ENCODE measurements at places on chromosomes 2 and 18.
A peak's percentile ranks its signal among the peaks of the same experiment; 100 is the strongest.

DNA sequence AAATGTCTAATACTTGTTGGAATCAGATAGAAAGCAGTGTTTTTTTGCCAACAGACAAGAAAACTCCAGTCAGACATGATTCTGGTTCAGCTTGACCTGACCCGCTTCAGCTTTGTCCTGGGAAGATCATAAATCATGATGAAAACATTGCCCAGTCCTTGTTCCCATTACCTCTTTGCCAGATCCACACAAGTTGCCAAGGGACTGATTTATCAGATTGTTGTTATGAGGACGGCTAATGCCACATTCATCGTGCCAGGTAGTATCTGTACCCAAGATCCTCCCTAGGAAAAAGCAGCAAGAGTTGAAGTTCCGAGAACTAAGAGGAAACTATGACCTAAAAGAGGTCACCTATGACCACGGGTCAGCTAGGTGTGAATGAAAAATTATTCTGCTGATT is 39.0 kb downstream of the SLC40A1 start:
- DNase-seq = no peak

- DNase-seq = no peak
Measured at GRCh38 chr2:165563468-165564225, 94.1 kb downstream of the CSRNP3 start.

- DNase-seq = no peak
Measured at GRCh38 chr18:33115917-33116316, 324.6 kb downstream of the CCDC178 start.

- no peak for DNase-seq
Measured at GRCh38 chr18:49730951-49731391, 82.4 kb downstream of the ACAA2 start.

DNA sequence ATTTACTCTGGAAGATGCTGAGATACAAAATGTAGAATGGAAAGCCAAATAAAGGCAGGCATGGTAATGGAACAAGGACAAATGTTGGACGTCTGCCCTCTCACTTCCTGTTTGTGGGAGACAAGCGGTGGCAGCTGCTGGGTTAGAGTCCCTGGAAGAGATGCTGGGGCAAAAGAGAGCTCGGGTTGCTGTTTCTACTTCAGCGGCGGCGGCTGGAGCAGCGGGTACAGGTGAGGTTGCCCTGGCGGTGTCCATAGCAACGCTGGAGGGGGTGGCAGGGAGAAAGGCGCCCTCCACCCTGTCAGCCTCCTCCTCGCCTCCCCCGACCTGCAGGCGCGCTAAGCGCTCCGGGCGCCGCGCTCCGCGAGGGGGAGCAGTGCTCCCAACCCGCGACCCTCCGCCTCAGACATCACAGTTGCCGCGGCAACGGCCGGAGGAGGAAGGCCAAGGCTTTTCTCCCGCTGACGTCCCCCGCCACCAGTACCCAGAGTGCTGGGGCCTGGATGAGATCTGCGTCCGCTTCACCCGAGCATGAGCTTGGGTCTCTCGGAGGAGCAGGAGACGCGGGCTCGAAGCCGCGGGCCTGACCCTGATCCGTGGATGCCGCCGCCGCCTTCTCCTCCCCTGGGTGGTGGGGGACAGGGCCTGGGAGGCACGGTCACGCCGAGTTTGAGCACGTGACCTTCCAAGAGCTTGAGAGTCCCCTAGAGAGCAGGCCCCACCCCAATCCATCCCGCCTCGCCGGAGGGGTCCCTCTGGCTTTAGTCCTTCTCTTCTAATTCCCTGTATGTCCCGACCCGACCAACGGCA is 65.6 kb downstream of the NOL4 start:
- DNase-seq = peak; percentile 95

DNA sequence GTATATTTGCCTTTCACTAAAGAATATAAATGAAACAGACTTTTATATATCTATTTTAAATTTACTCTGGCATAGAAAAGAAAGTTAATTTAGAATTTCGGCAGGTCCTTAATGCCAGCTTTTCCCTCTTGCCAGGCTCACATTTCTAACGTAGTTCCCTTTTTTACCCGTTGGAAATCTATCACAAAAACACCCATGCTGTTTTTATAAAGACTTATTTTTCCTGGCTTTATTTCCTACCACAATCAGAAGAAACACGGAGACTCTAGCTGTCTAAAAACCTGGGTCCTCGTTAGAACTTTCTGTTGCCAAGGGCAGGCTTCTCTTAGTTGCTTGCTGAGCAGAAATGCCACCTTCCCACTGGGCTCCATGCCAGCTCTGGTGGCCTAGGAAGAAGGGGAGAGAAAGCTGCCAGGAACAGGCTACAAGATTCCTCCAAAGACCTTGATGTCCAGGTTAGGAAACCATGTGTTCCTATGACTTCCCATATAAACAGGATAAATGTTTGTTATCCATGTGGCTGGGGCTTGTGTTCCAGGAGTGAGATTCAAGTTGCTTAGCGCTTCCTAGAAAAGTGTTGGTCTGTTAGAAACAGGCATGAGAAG is 17.8 kb upstream of the TMEM18 start:
- DNase-seq = no peak

- no peak for DNase-seq
Measured at GRCh38 chr18:37637478-37637850, 71.9 kb upstream of the CELF4 start.

GRCh38 chr2:132038179-132038882 is 123.4 kb downstream of the ANKRD30BL start:
- peak; percentile 37 for DNase-seq

DNA sequence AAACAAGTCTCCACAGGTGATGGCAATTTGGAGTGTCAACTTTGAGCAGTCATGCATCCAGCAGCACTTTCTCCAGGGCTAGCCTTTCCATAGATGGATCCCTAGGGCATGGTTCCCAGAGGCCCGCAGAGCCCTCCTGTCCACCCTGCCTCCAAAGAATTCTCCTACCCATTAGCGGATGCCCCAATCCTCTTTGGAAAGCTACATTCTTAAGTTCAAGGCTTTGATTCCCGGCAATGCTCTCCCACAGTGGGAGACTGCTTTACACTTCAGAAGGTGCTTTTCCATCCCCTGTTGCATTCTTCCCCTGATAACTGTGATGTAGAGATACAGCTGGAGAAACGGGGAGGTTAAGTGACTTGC is 61.3 kb downstream of the ACAA2 start:
- DNase-seq = no peak

DNA sequence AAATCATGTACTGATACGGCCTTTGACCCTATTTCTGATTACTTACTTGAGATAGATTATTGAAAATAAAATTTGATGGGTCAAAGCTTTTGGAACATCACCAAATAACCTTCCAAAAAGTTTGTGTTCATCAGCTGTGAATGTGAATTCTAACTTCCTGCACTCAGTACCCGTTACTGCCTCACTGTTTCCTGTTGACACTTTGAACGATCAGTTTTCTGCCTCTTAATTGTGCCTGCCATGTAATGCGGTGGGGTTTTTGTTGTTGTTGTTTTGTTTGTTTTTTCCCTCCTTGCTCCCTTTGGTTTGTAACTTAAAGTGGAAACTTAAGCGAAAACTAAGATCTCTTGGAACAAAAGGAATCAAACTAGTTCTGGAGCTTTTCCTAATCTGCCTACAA is 18.9 kb downstream of the ATG16L1 start:
- no peak for DNase-seq

DNA sequence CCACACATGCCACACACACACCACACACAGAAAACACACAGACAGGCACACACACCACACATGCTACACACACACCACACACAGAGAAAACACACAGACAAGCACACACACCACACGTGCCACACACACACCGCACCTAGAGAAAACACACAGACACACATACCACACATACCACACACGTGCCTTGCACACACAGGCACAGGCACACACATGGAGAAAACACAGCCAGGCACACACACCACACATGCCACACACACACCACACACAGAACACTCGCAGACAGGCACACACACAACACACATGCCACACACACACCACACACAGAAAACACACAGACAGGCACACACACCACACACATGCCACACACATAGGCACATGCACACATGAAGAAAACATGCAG is 242.1 kb upstream of the MYT1L start:
- DNase-seq = no peak

GRCh38 chr2:127810156-127810618 is 784 bp downstream of the WDR33 start:
- DNase-seq = no peak

GRCh38 chr2:198717451-198717850 is 740.3 kb downstream of the SATB2 start:
- no peak for DNase-seq

DNA sequence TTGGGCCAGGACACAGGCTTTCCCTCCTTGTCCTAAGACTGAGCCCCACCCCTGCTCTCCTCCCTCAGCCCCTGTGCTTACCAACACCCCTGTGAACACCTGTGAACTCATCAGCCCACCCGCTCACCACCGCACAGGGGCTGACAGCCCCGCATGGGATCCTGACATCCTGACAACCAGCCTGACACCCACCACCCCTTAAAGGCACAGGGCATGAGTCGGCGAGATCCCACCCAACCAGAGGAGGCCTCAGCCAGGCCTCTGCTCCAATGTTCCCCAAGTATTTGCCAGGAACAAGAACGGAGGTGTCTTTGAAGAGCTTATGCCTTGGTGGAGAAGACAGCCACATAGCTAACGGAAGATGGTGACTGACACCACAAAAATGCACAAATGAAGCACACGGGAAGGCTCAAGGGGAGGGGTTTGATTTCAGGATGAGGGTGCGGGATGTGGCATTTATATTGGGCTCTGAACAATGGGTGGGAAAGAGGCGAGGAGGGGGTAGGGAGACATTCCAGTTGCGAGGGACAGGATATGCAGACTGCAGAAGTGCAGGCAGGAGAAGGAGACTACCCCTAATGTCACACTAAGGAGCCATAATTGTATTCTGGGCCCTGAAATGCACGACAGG is 11.0 kb downstream of the RAB11FIP5 start:
- no peak for DNase-seq

- DNase-seq = no peak
Measured at GRCh38 chr2:40877734-40878288, 425.9 kb upstream of the SLC8A1 start.

- peak; percentile 54 for DNase-seq
Measured at GRCh38 chr2:149076863-149077412, 38.4 kb downstream of the LYPD6B start.

DNA sequence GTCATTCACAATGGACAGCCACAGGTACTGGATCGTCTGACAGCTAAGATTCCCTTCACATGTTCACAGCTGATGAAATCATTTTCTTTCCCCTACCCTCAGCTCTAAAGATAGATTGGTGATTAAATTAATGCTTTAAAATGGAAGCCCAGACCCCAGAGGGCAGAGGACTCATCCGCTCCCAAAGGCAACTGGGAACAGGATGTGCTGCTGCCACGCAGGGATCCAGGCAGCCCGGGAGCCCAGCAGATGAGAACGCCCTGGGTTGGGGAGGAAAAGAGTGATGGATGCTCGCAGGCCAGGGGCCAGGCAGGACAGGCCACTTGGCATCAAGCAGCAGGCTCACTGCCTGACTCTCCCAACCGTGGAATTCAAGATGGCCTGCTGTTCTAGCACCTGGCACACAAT is 41.3 kb downstream of the HDHD2 start:
- peak; percentile 29 for DNase-seq

- no peak for DNase-seq
Measured at GRCh38 chr2:202290970-202291369, 25.4 kb downstream of the NOP58 start.
